Suprapubic skin (tissue), 4 donors: ENCODE measurements at places on chromosomes 6 and 20. TPM values are rescaled to one million over a fixed set of nuclear protein-coding genes. Genes with fewer than 3 reads are reported as not detected.

- no peak for DNase-seq
Observed at GRCh38 chr6:113182370-113183141, 674.6 kb upstream of the MARCKS start.

- DNase-seq: no peak
Observed at GRCh38 chr6:53492860-53493634, 51.9 kb downstream of the GCLC start.

DNA sequence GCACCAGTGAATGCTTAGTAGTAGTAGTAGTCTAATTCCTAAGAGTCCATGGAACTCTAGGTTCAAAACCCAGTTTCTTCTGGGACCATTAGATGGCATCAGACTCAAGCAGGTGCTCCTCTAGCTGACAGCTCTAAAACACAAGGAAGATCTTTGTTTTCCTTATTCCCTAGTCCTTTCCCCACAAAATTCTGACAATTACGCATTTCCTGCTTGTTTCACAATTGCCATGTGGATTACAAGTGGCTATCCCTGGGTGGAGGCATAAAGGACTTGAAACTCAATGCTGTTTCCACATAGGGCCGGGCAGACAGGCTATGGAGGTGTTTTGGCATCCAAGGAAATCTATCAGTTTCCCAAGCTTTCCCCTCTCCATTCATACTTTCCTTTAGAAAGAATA, 9.2 kb upstream of the HLA-DOB start:
- no peak for DNase-seq

GRCh38 chr20:24871480-24872213, 77.4 kb upstream of the CST7 start:
- DNase-seq: no peak

DNA sequence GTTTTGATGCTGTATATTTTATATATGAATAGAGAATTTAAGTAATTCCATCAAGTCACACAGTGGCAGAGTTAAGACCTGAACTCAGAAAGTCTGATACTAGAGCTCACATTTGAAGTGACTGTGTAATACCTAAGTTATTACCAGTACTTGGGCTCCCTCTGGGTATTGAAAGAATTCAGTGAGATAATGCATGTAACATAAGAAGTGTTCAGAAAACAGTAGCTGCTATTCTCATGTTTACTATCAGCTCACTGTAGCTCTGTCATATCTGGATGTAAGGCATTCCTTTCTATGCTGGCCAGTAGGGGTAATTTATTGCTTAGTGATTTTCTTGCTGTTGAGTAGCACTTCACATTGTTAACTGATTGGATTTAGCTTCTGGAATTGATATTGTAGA, 44.6 kb downstream of the NKX2-4 start:
- no peak for DNase-seq

- DNase-seq: no peak
Observed at GRCh38 chr20:45301824-45302271, 4.8 kb upstream of the RBPJL start.

GRCh38 chr6:1001655-1002349, 308.9 kb upstream of the EXOC2 start:
- DNase-seq: no peak

- DNase-seq: no peak
Observed at GRCh38 chr6:148082696-148083095, 259.9 kb upstream of the SASH1 start.

DNA sequence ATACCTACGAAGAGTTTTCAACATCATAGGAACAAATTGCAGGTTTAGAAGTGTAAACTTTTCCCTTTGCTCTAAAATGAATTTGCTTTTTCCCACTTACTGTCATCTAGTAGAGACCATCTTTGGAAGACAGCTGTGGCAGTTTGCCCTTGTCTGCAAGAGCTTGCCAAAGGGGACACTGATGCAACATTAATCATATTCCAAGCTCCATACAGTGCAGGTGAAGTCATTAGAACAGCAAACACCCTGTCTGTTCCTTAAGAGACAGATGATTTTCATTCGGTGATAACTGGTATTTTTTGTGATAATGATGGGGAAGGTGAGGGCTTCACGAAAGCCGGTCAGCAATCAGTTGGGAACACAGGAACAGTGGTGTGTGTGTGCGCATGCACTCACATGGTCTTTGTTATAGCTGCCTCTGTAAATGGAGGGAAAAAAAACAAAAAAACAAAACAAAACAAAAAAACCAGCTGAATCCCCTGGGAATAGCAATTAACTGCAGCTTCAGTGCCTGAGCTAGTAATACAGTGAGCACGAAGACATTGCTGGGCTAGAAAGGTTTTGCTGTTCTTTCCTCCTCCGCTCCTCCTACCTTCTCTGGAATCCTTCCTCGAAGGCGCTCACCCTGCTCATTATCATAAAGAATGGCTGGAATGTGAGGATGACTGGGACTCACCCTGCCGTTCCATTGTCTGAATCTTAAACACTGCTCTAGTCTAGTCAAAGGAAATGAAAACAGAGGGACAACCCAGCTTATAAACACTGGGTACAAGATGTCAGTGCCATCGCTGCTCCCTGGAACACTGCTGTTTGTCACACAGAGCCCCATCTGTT, 35.2 kb upstream of the KIF13A start:
- DNase-seq: no peak

DNA sequence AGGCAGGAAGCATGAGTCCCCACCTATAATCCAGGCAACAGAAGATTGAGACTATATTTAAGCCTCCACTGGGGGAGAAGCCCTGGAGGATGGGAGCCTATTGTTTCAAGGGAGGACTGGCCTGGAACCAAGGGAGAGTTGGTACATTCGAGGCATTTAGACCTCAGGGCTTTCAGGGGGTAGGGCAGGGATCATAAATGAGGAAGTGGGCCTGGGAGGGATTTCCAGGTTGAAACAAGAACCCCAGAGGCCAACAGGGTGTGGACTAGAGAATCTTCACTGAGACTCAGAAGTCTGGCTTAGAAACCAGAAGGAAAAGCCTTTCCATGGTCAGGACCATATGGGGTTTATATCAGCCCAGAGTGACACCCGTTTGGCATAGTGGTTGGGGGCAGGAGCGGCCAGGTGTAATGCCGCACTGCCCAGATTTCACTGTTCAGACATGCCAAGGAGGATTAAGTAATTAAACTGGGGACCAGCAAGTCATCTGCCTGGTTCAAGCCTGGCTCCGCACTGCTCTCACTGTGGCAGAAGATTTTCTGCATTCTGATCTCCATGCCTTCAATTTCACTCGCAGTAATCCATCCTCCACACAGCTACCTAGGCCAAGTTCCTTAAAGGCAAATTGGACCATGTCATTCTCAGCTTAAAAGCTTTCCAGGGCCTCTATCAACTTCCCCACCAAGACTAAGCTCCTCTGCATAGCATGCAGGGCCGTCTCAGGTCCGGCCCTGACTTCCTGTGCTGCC, 17.8 kb downstream of the LRFN2 start:
- DNase-seq: no peak

PRDM13 gene
- total RNA-seq: not detected

MYBL2 gene
- total RNA-seq: 1.4 TPM

CST1 gene
- total RNA-seq: not detected

NKX2-4 gene
- not detected for total RNA-seq

COL19A1 gene
- not detected for total RNA-seq
